Activated CD8-positive, alpha-beta T cell treated with anti-CD3 and anti-CD28 coated beads for 36 hours (primary cell): ENCODE measurements at places on chromosomes 3 and 15.

DNA sequence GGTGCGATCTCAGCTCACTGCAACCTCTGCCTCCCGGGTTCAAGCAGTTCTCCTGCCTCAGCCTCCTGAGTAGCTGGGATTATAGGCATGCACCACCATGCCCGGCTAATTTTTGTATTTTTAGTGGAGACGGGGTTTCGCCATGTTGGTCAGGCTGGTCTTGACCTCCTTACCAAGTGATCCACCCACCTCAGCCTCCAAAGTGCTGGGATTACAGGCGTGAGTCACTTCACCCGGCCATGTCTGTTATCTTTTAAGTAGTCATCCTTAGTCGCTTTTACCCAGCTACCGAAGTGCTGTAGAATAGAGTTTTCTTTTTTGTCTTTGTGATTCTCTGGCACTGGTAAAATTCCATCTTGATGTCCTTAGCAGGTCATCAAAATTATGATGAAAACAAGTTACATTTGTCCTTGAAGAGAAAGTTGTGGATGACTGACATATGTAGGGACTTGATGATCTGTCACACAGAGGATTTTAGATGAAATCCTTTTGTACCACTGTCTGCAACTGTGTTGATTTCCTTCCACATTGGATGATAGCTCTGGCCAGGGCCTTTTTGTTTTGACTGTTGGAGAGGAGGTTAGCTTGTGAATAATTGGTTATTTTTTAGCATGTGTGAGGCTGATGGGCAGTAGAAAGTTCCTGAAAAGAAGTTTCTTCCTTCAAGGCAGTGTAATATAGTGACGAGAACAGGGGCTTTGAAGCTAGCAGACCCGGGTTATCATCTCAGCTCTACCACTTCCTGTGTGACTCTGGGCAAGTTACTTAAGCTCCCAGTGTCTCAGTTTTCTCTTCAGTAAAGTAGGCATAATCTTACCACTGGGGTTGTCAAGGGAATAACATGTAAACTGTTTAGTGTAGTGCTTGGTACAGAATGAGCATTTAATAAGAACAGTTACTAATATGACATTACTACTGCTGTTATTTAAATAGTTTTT, 18.8 kb downstream of the ATG7 start:
- peak; percentile 49 for DNase-seq

- DNase-seq = no peak
Measured at GRCh38 chr3:171687581-171687980, 122.7 kb downstream of the PLD1 start.

DNA sequence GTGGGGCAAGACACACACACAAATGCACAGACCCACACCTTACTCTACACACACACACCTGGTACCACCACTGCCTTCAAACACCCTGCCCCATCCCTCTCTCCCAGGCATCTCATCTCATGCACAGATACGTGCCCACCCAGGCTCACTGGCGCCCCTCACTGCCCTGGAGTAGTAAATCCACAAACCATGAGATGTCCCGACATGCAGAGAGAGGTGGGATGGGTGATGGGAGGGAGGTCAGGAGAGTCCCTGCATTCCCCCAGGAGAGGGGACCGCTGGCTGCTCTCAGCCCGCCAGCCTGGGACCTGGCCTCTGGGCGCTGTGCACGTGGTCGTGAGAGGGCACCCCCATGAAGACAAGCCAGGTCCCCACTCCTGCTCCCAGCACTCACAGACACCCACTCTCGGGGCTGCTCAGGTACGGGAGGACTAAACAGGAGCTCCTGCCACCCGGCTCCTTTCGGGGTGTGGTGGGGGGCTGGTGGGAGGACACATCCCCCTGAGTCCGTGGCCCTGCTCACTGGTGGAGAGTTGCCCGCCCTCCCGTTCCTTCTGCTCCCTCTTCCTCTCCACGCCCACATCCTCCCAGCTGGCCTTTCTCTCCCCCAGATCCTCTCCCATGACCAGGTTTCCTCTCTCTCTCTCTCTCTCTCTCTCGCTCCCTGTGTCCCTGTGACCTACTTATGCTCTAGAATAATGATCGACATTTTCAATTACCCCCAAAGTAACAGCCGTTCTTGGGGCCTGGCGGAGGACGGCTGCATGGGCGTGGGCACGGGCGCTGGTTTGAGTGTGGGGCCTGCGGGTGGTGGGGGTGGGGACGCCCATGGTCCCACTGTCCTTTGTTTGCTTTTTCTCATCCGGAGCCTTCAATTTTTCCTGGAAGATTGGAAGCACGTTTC, 18.9 kb upstream of the CSPG4 start:
- DNase-seq = no peak

DNA sequence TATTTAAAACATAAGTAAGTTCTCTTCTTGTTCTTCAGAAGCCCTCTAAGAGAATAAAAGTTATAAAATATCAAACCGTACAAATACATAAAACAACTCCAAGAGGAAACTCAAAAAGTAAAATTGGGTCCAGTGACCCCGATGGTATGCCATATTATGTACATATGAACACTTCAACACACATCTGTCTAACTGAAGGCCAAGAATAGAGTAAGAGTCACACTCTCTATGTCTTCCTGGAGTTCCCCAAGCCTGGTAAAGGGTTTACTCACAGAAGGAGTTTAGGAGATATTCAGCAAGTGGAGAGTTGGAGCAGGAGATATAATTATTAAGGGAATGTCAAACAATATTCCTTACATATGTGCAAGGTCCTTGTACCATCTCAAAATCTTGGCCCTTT, 101.3 kb upstream of the EIF1B start:
- DNase-seq = no peak

DNA sequence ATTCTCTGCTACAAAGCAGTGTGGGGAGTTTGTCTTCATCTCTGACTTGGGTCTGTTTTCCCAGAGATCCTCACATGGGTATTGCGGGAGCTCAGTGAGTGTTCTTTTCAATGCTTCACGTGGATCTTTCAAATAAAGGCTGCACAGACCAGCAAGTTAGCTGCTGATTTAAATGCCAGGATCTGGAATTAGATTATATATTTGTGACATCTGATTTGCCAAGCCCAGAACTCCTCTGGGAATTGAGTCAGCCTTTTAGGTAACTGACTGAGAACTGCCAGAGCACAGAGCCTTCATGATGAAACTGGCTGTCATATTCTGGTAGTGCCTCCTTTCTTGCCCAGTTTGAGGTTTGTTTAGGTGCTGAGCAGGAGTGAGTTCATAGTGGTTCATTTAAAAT, 14.7 kb downstream of the EDEM1 start:
- DNase-seq = no peak

GRCh38 chr15:42056934-42057798, 36.3 kb upstream of the PLA2G4E start:
- peak; percentile 70 for DNase-seq

GRCh38 chr3:46573701-46574100, 7.6 kb upstream of the LRRC2 start:
- no peak for DNase-seq

GRCh38 chr15:80309769-80310384, 57.9 kb upstream of the CTXND1 start:
- peak; percentile 6 for DNase-seq

GRCh38 chr15:86278586-86278985, 198.9 kb downstream of the AGBL1 start:
- DNase-seq = no peak

DNA sequence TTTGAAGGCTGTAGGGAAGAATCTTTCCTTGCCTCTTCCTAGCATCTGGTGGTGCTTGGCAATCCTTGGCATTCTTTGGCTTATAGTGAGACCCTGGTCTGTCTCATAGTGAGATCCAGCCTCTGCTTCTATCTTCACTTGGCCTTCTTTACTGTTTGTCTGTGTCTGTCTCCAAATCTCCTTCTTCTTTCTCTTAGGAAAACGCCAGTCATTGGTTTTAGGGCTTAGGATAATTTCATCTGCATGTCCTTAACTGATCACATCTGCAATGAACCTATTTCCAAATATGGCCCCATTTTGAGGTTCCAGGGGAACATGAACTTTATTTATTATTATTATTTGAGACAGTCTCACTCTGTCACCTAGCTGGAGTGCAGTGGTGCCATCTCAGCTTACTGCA, 25.8 kb downstream of the KAT2B start:
- no peak for DNase-seq

DNA sequence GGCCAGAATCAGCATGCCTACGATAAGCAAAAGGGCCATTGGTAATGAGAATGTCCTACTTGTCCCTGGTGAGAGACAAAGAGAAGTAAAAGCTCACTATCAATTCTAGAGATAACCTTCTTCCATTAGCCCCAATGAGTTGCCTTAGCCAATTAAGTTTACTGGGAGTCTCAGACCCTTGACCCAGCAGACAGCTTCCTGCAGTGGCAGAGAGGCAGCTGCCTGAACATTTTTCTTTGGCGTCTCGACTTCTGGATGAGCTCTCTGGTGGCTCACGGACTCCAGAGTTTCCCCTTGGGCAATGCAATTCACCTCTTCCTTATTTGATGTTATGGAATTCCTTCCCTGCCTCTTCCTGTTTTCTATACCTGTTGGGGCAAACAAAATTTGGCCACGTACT, 1034.4 kb downstream of the NAALADL2 start:
- DNase-seq = no peak

GRCh38 chr3:41846850-41847249, 115.1 kb downstream of the ULK4 start:
- DNase-seq = peak; percentile 9

DNA sequence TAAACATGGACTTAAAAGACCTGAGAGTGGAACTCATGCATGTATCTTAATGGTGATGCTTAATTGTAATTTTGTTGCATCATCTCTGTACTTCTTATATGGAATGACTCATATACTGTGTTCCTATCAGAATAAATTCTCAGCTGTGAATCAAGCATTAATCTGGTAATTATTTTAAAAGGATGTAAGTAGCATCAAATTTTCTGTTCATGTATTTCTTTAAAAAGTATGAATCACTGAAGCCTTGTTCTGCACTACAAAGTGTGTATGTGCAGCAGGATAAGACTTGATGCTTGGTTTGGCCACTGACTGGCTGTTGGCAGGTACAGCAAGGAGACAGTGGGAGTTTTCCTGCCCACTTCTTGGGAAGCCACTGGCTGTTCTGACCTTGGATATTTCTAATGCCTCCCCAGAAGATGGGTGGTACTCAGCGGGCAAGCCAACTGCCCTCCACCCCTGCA, 123.9 kb downstream of the ANO10 start:
- no peak for DNase-seq

DNA sequence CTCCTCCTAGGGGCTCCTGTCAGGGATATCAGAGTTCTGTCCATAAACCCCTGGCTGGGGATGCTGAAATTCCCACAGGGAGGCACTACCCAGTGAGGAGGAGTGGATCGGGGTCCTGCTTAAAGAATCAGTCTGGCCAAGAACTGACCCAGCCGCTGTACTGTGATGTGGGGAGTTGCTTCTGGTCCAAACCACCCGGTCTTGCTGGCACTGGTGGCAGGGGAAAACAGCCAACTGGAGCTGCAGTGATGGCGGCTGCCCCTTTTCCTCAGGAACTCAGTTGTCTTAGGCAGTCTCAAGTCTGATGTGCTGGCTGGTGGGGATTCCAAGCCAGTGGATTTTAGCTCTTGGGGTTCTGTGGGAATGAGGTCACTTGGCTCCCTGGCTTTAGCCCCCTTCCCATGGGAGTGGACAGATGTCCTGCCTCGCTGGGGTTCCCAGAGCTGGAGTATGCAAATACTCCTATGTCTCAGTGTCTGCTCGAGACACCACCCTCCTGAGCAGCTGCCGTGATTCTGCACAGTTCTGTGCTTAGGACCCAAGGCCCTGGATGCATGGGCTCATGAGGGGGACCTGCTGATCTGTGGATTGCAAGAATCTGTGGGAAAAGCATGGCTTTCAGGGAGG, 97.1 kb downstream of the SLC25A26 start:
- DNase-seq = no peak

DNA sequence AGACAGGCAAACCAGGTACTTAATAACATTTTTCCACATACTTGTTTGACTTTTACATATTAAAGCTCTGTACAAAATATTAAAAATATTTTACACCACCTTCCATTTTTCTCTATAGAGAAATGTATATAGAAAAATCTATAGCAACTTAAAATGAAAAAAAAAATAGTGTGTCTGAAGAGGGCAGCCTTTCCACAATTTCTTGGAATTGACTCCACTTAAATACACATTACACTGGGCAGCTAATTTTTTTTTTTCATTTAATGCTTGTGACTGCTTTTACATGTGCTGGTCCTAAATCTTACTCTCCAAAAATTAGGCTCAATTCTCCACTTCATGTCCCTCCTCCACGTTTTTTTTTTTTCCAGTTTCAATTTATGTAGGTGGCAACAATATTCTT, 427.0 kb upstream of the RBMS3 start:
- no peak for DNase-seq

GRCh38 chr3:16658004-16658924, 53.0 kb upstream of the DAZL start:
- DNase-seq = no peak

DNA sequence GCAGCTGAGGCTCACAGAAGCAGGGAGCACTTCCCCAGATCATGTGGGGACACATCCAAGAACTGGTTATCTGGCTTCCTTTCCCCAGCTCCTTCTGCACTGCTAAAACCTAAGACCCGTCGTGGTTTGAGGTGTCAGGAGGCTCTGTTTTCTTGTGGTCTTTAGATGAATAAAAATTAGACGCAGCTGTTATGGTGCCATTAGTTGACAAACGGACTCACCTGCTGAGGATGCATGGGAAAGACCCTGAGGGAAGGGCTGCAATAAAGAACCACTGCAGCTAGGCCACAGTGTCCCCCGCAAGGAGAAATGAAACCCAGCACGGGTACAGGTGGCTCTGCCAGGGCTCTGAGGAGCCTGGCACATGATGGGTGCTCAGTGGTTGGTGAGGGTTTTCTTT, 99.4 kb downstream of the IQSEC1 start:
- no peak for DNase-seq

DNA sequence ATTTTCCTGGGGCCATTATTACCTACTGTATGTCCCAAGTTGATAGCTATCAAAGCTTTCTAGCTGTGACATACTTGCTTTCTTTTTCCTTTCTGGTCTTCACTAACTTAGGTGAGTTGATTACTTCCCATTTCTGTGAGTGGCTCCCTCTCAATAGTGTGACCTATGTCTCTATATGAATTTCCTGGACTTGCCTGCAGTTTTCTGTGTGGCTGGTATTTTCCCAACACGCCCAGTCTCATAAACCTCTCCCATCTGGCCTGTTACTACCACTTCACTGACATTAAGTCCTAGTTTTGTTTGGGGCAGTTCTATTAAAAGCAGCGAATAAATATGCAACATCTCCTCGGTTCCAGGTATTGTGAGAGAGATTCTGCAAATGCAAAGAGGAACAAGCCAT, 671.2 kb downstream of the SI start:
- no peak for DNase-seq

GRCh38 chr3:85254738-85255137, 295.9 kb downstream of the CADM2 start:
- DNase-seq = no peak

GRCh38 chr15:63461230-63461985, 43.0 kb upstream of the USP3 start:
- DNase-seq = no peak

- DNase-seq = no peak
Measured at GRCh38 chr3:164387236-164387635, 691.1 kb downstream of the SI start.
